ENCODE measurements at places on chromosomes 12 and 14.

GRCh38 chr14:52355526-52355925, 41.4 kb downstream of the PTGER2 start:
- DNase-seq, result no peak

GRCh38 chr14:56962444-56963080, 152.3 kb upstream of the OTX2 start:
- no peak for DNase-seq

- DNase-seq, result no peak
Measured at GRCh38 chr12:42912367-42912766, 322.8 kb upstream of the PRICKLE1 start.

GRCh38 chr12:43057566-43057965, 468.0 kb upstream of the PRICKLE1 start:
- DNase-seq, result no peak

All from NCI-H2081 (cell line).